Activated CD8-positive, alpha-beta T cell treated with anti-CD3 and anti-CD28 coated beads for 36 hours (primary cell): ENCODE measurements at places on chromosomes 3 and 15. TPM values are rescaled to one million over a fixed set of nuclear protein-coding genes. Genes with fewer than 3 reads are reported as not detected.

GRCh38 chr15:95252404-95252803 is 1021.0 kb downstream of the MCTP2 start:
- H3K27me3 ChIP-seq, result peaks cover 13% of the 10 kb centered on the region
- DNase-seq, result no peak
- no peaks in the 10 kb centered on the region for H3K4me1 ChIP-seq
- H3K4me3 ChIP-seq, result no peak overlapping the region
- H3K36me3 ChIP-seq, result no peaks in the 10 kb centered on the region

GRCh38 chr15:68930268-68931022 is at the start of gene SPESP1:
SPESP1 (plus strand) TSS chr15:68930525; CDS start chr15:68930654, 129 bp downstream.
- no peak within 1 kb of the TSS for H3K27ac ChIP-seq
- H3K4me3 ChIP-seq, result no peak within 1 kb of the TSS
- H3K27me3 ChIP-seq, result peaks cover 13% of the 10 kb centered on the region
- no peaks in the 10 kb centered on the region for H3K4me1 ChIP-seq
- H3K36me3 ChIP-seq, result no peaks in the 10 kb centered on the region
- DNase-seq, result no peak

GRCh38 chr3:61736506-61736905 is 175.1 kb downstream of the PTPRG start:
- no peaks in the 10 kb centered on the region for H3K27me3 ChIP-seq
- DNase-seq, result no peak
- H3K36me3 ChIP-seq, result no peaks in the 10 kb centered on the region

GRCh38 chr3:189238071-189238470 is 66.3 kb downstream of the TPRG1 start:
- no peaks in the 10 kb centered on the region for H3K27me3 ChIP-seq
- no peak overlapping the region for H3K27ac ChIP-seq
- H3K4me1 ChIP-seq, result peaks cover 19% of the 10 kb centered on the region
- no peak for DNase-seq

DNA sequence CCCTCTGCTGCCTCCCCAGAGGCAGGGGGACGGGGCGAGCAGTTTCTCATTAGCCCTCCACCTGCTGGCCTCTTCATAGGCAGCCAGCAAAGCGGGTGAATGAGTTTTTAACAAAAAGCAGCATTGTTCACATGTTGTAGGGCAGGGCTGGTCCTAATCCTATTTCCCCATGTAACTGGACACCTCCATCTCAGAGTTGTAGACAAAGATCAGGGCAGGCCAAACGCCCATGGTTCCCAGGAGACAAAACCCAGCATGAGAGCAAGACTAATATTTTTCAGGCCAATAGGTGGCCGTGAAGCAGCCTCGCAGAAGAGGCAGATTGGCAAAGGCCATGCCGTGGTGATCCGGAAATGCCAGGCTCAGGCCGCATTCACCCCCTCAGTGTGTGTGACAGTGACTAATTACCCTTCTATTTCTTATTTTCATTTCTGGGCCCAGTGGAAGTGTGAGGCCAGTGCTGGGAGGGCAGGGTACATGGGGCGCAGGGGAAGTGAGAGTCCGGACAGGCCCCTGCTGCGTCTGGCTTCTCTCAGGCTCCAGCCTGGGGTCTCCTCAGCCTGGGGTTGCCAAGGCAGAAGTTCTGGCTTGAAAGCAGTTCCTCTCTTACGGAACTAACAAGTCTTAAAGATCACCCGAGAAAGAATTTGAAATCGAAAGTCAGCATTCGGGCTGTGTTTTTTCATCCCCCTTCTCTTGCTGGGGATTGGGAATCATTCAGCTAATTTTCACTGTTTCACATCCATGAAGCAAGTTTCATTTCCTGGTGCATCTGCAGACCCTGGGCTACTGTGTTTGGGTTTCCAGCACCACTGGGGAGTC is 64.8 kb downstream of the BOC start:
- H3K27me3 ChIP-seq, result peaks cover 1% of the 10 kb centered on the region
- peak; percentile 7 for DNase-seq
- no peaks in the 10 kb centered on the region for H3K36me3 ChIP-seq
- H3K4me3 ChIP-seq, result peak overlapping the region; percentile 12

DNA sequence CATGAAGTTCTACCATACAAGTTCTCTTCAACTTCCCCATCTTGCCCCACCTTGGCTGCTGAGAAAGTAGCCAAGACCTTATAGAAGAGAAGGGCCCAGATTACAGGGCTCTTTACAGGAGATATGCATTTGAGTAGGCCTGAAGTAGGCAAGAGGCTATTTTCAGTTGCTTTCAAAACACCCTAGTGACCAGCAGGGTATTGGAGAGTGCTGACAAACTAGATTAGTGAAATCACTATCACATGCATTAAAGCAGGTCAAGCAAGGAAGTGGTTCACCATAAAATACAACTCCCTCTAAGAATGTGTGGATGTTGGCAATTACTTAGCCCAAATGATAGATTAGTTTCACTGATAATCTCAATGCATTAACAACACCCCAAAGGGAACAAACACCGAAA is 2.7 kb upstream of the LZTFL1 start:
- peaks cover 2% of the 10 kb centered on the region for H3K27me3 ChIP-seq
- DNase-seq, result no peak
- no peak overlapping the region for H3K4me3 ChIP-seq

GRCh38 chr3:41018855-41019254 is 180.4 kb upstream of the CTNNB1 start:
- no peaks in the 10 kb centered on the region for H3K36me3 ChIP-seq
- no peaks in the 10 kb centered on the region for H3K4me1 ChIP-seq
- no peak for DNase-seq
- no peak overlapping the region for H3K27ac ChIP-seq
- H3K4me3 ChIP-seq, result no peak overlapping the region

- H3K27me3 ChIP-seq, result peaks cover 3% of the 10 kb centered on the region
- no peaks in the 10 kb centered on the region for H3K36me3 ChIP-seq
- H3K4me1 ChIP-seq, result peaks cover 16% of the 10 kb centered on the region
- H3K4me3 ChIP-seq, result no peak overlapping the region
These were observed 180.0 kb downstream of the CD47 start for GRCh38 chr3:107910713-107911259.

GRCh38 chr15:92062505-92062904 is 209.0 kb downstream of the SLCO3A1 start:
- no peak for DNase-seq
- no peak overlapping the region for H3K4me3 ChIP-seq
- no peaks in the 10 kb centered on the region for H3K4me1 ChIP-seq
- H3K27me3 ChIP-seq, result no peaks in the 10 kb centered on the region

DNA sequence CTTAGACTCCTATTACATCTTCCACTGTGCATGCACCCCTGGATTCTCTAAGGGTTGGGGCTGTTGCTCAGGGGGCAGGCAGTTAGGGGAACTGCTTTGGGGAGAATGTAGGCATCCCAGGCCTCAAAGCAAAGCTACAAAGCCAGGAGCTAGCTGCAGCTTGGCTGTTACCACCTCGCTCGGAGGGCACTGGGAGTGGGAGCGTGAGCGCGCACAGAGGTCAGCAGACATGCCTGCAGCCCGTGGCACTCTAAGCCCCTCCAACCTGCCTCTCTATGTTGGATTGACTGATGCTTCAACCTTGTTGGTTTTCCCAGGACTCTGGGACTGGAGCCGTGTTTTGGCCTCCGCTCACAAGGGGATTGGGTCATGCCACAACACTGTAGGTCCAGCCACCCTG is 69.8 kb downstream of the CPN2 start:
- DNase-seq, result no peak
- no peaks in the 10 kb centered on the region for H3K36me3 ChIP-seq
- H3K4me3 ChIP-seq, result no peak overlapping the region

DNA sequence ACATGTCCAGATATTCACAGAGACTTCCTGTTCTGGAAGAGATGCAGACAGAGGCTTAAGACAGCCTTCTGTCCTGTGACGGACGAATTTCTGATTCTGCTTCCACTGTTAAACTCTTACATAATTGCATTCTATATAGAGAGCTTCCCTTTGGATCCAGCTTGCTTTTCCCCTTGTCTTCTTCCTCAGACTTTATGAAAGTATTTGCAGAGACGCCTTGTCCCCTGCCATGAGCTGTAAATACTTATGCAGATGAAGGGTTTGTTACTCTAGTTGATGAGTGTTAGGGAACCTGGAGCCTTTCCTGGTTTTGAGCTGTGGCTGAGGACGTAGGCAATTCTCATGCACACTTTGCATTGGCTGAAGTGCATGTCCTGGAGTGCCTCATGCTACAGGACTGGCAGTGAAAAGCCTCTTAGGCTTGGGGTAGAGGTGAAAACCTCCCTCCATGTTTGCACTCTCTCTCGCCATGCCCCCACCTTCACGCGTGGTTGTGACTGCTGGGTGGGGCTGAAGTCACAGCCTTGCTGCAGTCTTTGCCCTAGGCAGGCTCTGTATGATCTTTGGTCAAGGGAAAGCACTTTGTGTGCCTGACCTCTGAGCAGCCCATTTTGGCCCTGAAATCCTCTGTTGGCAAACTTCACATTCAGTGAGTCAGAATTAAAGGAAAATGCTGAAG is 286.6 kb downstream of the PTPRG start:
- no peaks in the 10 kb centered on the region for H3K36me3 ChIP-seq
- no peak overlapping the region for H3K27ac ChIP-seq

- no peak overlapping the region for H3K4me3 ChIP-seq
- H3K27me3 ChIP-seq, result no peaks in the 10 kb centered on the region
- no peaks in the 10 kb centered on the region for H3K36me3 ChIP-seq
- no peak overlapping the region for H3K27ac ChIP-seq
These were observed 210.1 kb upstream of the SATB1 start for GRCh38 chr3:18635215-18635614.

- H3K4me1 ChIP-seq, result no peaks in the 10 kb centered on the region
- H3K27me3 ChIP-seq, result peaks cover 10% of the 10 kb centered on the region
- no peaks in the 10 kb centered on the region for H3K36me3 ChIP-seq
- no peak for DNase-seq
- H3K27ac ChIP-seq, result no peak overlapping the region
- H3K4me3 ChIP-seq, result no peak overlapping the region
These were observed 90.3 kb downstream of the ASB7 start for GRCh38 chr15:100692671-100693070.

DNA sequence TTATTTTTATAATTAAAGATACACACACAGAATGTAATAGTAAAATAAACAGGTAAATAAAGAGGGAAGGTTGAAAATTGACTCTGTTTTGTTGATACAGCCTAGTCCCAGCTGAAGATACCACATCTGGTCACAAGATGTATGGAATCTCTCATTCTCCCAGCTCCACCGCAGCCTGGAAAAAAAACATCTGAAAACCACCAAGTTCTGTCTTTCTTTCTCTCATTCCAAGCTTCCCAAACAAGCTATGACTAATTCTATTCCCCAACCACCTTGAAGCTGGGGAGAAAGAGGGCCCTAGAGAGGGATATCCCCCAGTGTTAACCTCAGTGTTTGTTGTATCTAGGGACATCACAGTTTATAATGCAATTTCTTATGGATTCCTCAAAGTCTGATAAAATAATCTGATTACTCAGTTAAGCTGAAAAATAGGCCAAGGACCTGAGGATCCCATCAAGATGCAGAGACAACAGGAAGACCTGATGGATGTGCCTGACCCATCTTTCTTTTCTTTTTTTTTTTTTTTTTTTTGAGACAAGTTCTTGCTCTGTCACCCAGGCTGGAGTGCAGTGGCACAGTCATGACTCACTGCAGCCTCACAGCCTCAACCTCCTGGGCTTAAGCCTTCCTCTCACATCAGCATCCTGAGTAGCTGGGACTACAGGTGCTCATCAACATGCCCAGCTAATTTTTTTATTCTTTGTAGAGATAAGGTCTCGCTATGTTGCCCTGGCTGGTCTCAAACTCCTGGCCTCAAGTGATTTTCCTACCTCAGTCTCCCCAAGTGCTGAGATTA is 38.1 kb downstream of the SRGAP3 start:
- no peaks in the 10 kb centered on the region for H3K4me1 ChIP-seq
- DNase-seq, result peak; percentile 4
- no peak overlapping the region for H3K27ac ChIP-seq
- H3K36me3 ChIP-seq, result no peaks in the 10 kb centered on the region
- H3K4me3 ChIP-seq, result no peak overlapping the region

GRCh38 chr3:69241769-69242168 is 119.4 kb upstream of the LMOD3 start:
- no peak for DNase-seq
- H3K36me3 ChIP-seq, result no peaks in the 10 kb centered on the region
- H3K4me3 ChIP-seq, result no peak overlapping the region
- H3K27me3 ChIP-seq, result no peaks in the 10 kb centered on the region
- H3K4me1 ChIP-seq, result peaks cover 7% of the 10 kb centered on the region
- H3K27ac ChIP-seq, result no peak overlapping the region

GRCh38 chr15:40428185-40428584 is 12.6 kb upstream of the BAHD1 start:
- no peaks in the 10 kb centered on the region for H3K4me1 ChIP-seq
- no peak overlapping the region for H3K27ac ChIP-seq
- DNase-seq, result no peak
- no peaks in the 10 kb centered on the region for H3K36me3 ChIP-seq
- H3K4me3 ChIP-seq, result no peak overlapping the region
- H3K27me3 ChIP-seq, result no peaks in the 10 kb centered on the region

DNA sequence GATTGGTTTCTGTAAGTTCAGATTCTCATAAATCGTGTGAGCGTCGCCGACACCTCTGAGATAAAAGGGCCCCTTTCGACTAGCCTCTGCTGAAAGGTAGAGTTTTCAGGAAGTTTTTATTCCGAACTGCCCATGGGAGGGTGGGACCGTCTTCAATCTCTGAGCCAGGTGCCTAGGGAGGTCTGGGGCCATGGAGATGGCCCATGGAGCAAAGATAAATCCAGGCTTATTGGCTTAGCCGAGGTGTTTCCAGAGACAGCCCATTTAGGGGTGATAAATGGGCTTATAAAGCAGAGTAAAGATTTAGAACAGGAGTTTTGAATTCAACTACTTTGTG is 442 bp downstream of the QTRT2 start:
- peak overlapping the region; percentile 87 for H3K4me3 ChIP-seq
- no peaks in the 10 kb centered on the region for H3K27me3 ChIP-seq
- H3K4me1 ChIP-seq, result peaks cover 35% of the 10 kb centered on the region
- H3K36me3 ChIP-seq, result peaks cover 28% of the 10 kb centered on the region

GRCh38 chr3:108145578-108145977 is 54.7 kb upstream of the CD47 start:
- peaks cover 45% of the 10 kb centered on the region for H3K36me3 ChIP-seq
- H3K27ac ChIP-seq, result no peak overlapping the region
- DNase-seq, result no peak
- peaks cover 11% of the 10 kb centered on the region for H3K4me1 ChIP-seq

DNA sequence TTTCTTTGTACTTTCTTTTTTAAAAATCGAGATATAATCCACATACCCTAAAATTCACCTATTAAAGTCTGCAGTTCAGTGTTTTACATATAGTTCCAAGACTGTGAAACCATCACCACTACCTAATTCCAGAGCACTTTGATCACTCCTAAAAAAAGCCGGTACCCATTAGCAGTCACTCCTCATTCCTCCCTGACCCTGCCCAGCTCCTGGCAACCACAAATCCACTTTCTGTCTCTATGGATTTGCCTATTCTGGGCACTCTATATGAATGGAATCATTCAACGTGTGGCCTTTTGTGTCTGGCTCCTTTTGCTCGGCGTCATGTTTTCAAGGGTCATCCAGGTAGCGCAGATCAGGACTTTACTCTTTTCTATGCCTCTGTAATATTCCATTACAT is 17.3 kb downstream of the TRPM1 start:
- no peak overlapping the region for H3K4me3 ChIP-seq
- no peak overlapping the region for H3K27ac ChIP-seq
- no peaks in the 10 kb centered on the region for H3K36me3 ChIP-seq
- peaks cover 4% of the 10 kb centered on the region for H3K4me1 ChIP-seq
- no peak for DNase-seq
- H3K27me3 ChIP-seq, result peaks cover 3% of the 10 kb centered on the region

The GPR171 gene
- 91.8 TPM for total RNA-seq

The GPR160 gene
- 8.2 TPM for total RNA-seq

The CACNA2D2 gene
- total RNA-seq, result 2.1 TPM

The MAGEF1 gene
- 19.3 TPM for total RNA-seq

The TGFBR2 gene
- total RNA-seq, result 49.1 TPM

The SEMA6D gene
- not detected for total RNA-seq

The ERICH6 gene
- not detected for total RNA-seq

The SLC7A14 gene
- total RNA-seq, result not detected

The ATP8B4 gene
- total RNA-seq, result 5.8 TPM
